ENCODE measurements at places on chromosomes 3 and 15.
A peak's percentile ranks its signal among the peaks of the same experiment; 100 is the strongest.

DNA sequence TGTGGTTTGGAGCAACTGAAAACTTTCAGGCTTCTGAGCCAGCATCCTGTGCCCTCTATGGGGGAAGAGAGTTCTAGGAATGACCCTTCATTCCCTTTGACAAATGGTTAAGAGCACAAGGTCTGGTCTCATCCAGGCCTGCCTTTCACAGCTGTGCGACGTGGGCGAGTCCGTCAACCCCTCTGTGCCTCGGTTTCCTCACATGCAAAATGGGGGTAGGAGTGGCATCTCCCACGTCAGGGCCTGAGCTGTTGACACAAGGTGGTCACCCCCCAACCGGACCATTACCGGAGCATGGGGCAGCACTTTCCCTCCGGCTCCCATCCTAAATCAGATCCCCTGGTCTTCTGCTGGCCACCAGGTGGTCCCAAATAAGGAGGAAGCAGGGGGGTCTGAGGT is 70.4 kb downstream of the ATP2B2 start:
- peak; percentile 72 for DNase-seq

DNA sequence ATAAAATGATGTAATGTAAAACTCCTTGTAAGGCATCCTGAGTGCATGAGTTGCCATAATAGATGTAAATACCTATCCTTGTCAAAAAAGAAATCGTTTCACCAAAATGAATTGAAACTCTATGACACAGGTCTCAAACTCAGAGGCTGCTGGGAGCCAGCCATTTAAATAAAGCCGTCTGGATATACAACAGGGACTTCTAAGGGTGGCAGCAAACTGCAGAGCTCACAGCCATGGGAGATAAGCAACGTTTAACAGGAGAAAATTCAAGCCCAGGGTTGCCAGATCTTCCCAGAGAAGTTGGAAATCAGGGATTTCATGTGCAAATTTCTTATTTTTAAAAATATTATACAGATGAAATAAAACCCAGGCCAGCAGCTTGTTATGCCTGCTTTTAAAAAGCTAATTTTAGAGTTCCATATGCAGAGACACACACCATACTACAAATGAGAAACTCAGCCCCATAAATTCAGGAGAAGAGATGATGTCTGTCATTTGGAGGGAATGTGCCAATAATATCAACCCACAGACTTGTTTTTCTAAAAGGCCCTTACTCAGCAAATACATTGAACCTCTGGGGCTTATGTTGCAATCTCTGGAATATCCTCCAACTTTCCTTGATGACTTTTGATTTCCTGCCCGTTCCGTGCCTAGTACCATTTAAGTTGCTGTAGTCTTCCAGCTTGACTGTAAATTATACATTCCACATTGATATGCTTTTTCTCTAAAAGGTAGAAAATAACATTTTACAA is 75.6 kb downstream of the AQP9 start:
- DNase-seq = no peak

GRCh38 chr3:60036803-60037202 is 987.0 kb upstream of the CFAP20DC start:
- DNase-seq = no peak

GRCh38 chr15:51878446-51879386 is 49.3 kb downstream of the TMOD3 start:
- DNase-seq = no peak

DNA sequence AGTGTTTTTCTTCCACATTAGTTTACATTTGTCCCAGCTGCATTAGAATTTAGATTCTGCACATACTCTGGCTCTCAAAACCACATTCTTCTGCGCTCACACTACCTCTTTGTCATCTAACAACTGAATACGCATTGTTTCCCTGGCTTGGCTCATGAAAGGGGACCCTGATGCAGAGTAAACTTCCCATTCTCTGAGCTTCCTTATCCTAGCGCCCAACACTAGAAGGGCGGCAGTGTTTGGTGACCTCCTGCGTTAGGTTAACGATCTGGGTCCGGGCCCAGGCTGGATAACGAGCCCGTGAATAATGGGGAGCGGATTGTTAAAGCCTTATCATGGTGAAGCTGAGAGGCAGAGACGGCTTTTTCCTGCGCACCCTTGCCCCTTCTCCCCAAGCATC is 63.9 kb downstream of the ETV5 start:
- DNase-seq = no peak

DNA sequence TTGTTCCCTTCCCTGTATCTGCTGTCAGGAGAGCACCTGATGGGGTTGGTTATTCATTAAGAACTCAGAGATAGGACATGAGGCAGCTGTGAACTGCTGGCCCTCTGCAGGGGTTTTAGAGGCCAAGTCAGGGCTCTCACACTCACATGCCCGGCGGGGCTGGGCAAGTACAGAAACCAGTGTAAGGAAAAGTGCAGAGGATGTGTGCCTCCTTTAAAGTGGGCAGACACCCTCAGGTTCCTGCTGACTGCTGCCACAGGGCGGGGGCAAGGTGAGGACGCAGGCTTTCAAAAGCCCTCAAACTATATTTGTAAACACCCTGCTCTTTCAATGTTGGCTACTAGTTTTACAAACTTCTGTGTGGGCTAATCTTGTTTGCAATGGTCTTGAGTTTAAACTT is 22.4 kb downstream of the CXCR6 start:
- DNase-seq = no peak

DNA sequence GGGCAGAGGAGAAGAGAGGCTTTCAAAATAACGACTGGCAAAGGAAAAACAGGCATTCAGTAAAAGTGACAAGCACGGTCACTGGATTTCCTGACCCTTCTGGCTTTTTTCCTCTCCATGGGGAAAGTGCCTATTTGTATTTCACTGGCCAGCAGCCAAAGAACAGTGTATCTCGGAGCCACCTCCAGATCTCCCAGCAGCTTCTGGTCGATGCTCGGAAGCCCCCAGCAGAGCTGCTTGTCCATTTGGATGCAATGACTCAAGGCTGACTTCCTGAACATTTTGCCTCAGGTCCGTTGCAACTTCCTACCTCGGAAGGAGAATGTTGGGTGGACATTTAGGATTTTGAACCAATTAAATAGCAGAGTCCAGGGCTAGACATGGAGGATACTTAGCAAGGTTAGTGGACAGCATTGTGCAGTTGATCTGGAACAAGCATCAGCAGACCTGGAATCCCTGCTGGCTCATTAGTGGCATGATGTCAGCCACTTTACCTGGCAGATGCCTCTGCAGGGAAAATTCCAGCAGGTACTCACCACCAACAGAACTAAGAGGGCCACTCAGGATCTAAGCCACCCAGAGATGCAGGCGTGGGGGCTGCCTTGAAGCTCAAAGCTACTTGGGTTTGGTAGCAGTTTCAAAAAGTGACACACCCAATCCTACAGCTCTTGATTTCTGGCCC is 1.1 kb downstream of the FAM107A start:
- no peak for DNase-seq

DNA sequence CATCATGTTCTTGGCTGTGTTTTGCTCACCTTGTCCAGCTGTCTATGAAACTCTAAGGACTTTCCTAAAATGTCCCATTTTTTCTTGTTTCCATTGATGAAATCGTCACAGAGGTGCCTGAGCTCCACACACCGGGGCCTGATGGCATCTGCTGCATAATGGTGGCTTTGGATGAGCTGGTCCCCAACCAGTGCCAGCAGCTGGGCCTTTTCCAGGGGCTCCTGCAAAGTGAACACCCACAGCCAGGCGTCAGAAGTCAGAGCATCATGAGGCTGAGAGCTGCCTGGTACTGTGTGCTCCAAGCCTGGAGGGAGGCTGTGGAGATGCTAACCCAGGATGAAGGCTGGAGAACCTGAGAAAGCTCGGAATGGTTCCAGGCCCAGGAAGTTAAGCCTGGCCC is 46.9 kb downstream of the B3GNT5 start:
- DNase-seq = peak; percentile 85

DNA sequence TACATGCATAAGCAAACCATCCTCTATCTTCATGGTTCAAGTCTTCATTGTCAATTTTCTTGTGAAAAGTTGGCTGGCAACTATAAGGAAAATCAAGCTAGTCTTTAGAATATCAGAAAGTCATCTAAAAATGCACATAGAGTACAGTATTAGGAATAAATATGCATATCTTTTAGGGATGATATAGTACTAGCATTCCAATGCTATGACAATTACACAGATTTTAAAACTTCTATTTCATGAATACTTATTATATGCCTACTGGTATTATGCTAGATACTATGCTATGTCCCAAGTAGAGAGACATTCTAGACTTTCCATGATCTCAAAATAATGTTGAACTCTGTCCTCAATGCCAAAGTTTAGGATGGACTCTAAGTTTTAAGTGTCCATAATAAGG is 81.3 kb upstream of the NAALADL2 start:
- no peak for DNase-seq

GRCh38 chr3:123800362-123800682 is 83.8 kb downstream of the MYLK start:
- no peak for DNase-seq

GRCh38 chr3:23567917-23568316 is 237.8 kb upstream of the UBE2E1 start:
- no peak for DNase-seq

GRCh38 chr3:134212967-134213665 is 37.5 kb downstream of the RYK start:
- DNase-seq = peak; percentile 93

DNA sequence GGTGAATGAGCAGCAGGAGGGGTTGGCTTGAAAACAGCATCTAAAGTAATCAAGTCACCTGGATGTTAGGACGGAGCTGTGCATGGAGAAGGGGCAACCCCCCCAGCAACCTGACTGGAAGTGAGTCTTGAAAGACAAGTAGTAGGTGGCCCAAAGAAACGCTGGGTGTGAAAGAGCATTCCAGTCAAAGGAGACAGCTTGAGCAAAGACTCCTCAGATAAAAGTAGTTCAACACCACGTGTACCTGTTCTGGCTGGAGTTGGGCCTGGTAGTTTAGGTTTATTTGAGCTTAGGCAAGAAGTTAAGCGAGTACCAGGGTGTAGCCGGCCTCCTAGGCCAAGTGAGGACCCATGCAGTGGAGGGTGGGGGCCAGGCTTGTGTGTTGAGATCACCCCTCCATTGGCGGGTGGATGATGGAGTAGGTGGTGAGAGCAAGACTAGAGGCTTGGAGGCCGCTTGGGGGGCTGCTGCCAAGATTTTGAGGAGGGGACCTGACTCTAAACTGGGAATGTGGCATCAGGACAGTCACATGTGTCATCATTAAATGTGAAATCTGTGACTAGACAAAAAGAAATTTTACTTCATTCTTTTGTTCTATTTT is 61.3 kb downstream of the ABHD2 start:
- no peak for DNase-seq

GRCh38 chr3:139518306-139518705 is 21.2 kb downstream of the RBP1 start:
- DNase-seq = no peak

- DNase-seq = no peak
These were observed 209.7 kb downstream of the WDR72 start for GRCh38 chr15:53549697-53550305.

GRCh38 chr3:46643701-46644100 is 31.4 kb downstream of the FAM240A start:
- DNase-seq = no peak

- no peak for DNase-seq
These were observed 34.4 kb downstream of the TNK2 start for GRCh38 chr3:195873971-195874370.

DNA sequence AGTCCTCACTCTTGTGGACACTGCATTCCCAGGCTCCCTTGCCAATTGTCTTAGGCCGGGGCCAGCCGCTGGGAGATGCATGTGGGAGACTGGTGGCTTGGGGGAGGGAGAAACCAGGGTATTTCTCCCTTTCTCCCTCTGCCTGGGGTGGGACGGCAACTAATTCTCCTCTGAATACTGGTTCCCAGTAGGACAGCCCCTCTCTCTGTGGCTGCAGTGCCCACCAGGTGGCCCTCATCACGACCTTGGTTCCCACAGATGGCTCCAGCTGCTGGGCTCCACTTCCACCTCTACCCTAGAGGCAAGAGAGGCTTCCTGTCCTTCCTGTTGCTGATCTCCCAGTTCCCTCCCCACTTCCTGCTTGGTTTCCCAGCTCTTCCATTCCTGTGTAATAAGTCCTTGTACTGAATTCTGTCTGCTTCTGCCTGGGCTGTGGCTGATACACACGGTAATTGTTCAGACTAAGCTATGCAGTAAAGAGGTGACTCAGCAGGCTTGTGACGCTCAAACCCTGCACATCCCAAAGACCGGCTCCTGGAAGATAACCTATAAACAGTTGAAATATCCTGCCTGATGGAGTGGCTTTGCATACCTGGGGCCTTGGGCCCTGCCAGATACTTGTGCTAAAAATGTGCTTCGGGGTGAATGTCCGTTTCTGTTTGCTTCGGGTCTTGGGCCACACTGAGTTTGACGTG is 20.4 kb upstream of the COPG1 start:
- no peak for DNase-seq

GRCh38 chr15:78438619-78439285 is 736 bp downstream of the IREB2 start:
- no peak for DNase-seq

DNA sequence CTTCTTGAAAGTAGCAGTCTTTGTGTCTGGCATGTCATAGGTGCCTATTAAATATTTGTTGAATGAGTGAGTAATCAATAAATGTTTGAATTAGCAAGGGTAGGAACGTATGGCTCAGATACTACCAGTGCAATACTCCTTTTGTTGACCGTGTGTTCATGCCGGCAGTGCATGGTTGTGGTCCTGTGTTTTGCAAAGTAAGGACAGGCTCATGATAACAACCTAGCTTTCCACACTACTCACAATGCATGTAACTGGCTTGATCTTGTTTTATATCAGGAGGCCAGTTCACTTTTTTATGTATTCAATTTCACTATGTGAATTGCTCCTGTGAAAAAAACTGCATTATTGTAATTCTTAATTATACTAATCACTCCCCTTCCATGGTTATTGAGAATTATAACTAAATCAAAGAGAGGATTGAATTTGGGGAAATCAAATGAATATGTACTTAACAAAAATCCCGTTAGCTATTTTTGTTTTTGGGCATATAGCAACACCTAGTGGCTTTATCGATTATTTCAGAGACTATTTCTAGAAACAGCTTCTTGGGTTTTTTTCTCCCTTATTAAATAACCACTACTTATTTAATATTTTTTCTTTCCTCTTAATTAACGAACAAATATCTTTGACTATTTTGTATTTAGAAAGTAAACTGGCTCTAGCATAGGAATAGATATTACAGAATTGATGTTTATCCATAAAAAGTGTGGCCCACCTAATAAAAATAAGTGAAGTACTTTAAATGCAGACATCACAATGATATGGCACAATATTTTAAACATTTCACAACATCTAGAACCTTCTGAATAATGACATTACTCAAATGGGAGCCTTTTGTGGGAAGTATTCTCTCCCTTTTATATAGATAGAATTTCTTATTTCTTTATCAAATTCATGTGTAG is 218.5 kb downstream of the BBX start:
- DNase-seq = no peak

DNA sequence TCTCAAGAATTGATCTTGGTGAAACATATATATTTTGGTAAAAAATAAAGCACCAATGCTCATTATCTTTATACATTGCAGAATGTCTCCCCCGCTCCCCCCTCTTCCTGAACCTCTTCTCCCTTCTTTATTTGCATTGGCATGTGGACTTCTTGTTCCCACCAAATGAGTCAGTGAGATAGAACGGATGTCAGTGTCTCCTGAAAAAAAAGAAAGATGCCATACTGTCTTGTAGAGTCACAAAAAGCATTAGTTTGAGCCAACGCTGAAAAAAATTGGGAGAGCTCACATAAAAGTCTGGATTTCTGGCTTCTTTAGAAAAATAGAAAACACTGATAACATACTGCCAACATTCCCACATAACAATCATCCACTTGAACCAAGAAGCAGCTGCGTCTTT is 32.0 kb upstream of the STXBP5L start:
- no peak for DNase-seq
